GF-D8 (cell line): ENCODE measurements at places on chromosomes 5 and 9.

GRCh38 chr5:59445741-59446140 lies 447.8 kb downstream of the PDE4D start:
- DNase-seq: no peak

GRCh38 chr5:168833936-168834335 lies 254.8 kb upstream of the PANK3 start:
- no peak for DNase-seq

GRCh38 chr5:116778032-116778431 lies 203.4 kb upstream of the SEMA6A start:
- no peak for DNase-seq

DNA sequence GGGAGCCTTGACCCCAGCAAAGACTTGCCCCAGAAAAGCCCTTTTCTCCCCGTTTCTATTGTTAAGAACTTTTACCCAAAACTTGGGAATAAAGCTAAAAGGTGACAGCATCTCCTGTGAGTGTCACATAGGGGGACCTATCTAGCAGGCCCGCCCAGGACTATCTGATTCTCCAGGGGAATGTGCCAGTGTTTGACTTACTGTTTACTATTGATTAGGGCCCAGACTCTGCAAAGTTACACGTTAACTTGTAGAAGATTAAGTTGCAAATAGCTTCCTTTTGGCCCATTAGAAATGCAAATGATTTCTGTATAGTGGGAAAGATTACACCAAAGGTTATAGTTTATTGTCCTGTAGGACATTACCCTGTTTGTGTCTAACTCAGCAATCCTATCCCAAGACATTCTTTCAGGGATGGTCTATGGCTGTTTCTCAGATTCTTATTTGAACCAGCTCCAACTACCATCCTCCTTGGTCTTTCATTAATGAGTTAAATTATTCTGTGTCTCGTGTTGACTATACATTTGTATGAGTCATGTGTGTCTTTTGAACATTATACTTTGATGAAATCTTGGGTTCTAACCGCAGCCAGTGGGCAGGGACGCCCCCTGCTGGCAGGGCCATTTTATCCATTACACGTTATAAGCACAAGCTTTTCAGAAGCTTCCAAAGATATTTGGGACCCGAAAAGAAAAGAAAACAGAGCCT lies 60.7 kb downstream of the HRH2 start:
- no peak for DNase-seq

DNA sequence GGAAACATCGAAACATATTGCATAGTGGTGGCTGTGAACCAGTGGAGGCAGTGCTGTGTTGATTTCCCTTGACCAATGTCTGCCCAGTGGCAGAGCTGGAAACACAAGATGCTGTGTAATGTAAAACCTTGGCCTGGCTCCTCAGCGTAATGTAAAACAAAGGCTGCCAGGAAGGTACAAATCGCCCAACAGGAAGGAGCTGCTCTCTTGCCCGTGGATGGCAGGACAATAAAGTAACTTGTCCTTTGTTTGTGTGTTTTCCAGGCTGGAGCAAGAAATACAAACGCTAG lies 143.4 kb downstream of the PALM2AKAP2 start:
- DNase-seq: no peak

DNA sequence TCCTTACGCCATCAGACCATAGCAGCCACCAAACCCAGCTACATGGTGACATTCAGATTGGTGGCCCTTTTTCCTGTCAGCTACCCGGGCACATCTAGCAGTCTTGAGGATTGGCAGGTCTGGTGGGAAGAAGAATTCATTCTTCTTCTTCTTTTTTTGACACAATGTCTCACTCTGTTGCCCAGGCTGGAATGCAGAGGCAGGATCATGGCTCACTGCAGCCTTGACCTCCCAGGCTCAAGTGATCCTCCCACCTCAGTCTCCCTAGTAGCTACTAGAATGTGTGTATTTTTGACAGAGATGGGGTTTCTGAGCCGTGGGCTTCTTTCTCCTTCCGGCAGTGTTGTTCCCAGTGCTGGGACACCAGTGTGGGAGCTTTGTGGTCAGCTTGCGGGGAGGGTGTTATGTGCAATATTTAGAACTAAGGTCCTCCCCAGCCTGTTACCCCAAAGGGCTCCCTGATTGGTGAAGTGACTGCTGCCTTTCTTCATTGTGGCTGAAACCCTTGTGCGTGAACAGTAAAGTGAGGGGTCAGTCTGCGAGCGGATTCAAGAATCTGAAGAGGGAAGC lies 3.4 kb downstream of the NTMT1 start:
- no peak for DNase-seq

DNA sequence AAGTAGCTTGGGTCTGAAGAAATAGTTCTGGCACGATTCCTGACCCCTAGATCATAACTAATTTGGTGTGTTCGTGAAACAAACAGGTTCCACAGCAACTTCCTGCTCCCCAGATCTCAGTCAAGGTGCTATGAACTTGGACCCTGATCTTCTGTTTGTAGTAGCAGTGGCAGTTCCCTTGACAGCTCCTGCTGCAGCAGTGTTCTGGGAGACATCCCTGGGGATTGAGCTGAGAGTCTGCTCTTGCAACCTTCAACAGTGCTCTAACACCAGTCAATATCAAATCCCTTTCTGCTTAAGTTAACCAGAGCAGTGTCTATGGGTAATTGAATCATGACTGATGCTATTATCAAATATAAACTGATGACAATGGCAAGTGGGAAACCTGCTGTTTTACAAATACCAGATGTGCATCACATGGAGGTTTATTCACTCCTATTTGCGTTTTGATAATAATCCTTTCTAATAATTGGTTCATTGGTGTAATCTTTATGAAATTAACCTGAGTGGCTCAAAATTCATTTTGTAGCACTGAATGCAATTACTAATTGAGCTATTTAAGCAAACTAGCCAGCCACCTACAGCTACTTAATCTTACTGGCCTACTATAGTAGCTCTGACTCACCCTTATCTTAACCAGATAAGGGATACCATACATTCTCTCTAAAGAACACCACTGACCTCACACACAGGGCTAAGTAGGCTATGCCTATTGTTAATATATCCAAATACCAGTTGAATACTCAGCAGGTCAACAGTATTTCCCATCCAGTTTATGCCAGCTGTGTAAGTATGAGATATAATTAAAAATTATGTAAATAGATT lies 21.9 kb downstream of the KDM4C start:
- DNase-seq: no peak

GRCh38 chr9:110188991-110189390 lies 19.0 kb downstream of the C9orf152 start:
- peak; percentile 67 for DNase-seq

DNA sequence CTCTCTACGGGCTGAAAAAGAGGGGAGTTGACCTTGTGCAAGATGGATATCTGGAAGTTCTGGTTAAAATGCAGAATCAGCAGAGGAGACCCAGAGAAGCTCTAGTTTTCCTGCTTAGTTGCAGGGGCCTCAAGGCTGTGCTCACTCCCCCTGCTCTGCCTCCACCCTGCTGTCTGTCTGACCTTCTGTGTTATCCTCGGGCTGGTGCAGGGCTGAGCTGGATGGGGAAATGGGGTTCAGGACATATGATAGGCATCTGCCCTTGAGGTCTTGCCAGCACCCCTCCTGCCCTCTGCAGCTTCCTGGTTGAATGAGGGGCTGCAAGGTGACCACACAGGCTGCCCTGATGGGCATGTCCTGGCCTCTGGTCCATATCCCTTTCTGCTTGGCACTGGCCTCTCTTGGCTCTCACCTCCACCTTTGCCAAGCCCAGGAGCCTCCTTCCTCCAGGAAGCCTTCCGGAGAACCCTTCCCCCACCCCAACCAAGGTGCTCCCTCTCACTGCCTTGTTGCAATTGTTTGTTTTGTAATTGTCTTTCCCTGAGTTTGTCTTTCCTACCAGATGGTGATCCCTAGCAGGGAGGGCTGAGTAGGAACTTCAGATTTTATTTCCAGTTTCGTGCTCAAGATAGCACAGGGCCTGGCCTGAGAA lies 1.3 kb downstream of the TMEM268 start:
- no peak for DNase-seq

DNA sequence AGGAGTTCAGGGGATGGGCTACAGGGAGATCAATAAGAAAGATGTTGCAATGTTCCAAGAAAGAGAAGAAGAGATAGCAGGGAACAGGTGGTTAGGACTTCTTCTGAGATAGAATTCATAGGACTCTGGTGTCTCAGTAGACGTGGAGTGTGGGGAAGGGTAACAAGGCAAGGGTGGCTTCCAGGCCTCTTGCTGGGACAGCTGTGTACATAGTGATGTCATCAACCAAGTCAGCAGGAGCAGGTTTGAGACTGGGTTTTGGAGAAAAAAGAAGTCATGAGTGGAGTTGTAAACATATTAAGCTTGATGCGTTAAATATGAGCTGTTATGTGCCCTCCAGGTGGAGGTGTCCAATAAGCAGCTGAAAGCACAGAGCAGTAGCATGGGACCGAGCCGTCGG lies 211.8 kb upstream of the RASEF start:
- no peak for DNase-seq

- DNase-seq: no peak
Observed at GRCh38 chr5:147737921-147738320, 44.6 kb downstream of the JAKMIP2 start.

- DNase-seq: no peak
Observed at GRCh38 chr5:112116371-112116770, 302.7 kb downstream of the EPB41L4A start.
